ENCODE measurements at places on chromosomes 13 and 19. TPM values are rescaled to one million over a fixed set of nuclear protein-coding genes. Genes with fewer than 3 reads are reported as not detected.

The CA11 gene
- not detected for total RNA-seq

The CYP4F8 gene
- total RNA-seq, result not detected

The JAK3 gene
- total RNA-seq, result 3.9 TPM

The LAIR1 gene
- not detected for total RNA-seq

The SERTM1 gene
- not detected for total RNA-seq

The SEMA6B gene
- 1.3 TPM for total RNA-seq

The CLEC17A gene
- total RNA-seq, result not detected

The FCGBP gene
- under 0.01 TPM for total RNA-seq

The GGACT gene
- 2.0 TPM for total RNA-seq

The OR7D2 gene
- not detected for total RNA-seq

The ZNF296 gene
- total RNA-seq, result not detected

The TUBA3C gene
- total RNA-seq, result not detected

The KLC3 gene
- total RNA-seq, result 0.22 TPM

The SYNGR4 gene
- not detected for total RNA-seq

The ABCA7 gene
- total RNA-seq, result 19.0 TPM

The RAP2A gene
- total RNA-seq, result 32.4 TPM

The UGGT2 gene
- 69.4 TPM for total RNA-seq

The C1QTNF9B gene
- total RNA-seq, result not detected

The BORA gene
- 15.3 TPM for total RNA-seq

The ZNF441 gene
- total RNA-seq, result 3.7 TPM

The GNG8 gene
- not detected for total RNA-seq

The CABP5 gene
- not detected for total RNA-seq

The ZIC5 gene
- not detected for total RNA-seq

The SYNE4 gene
- total RNA-seq, result not detected

The BRME1 gene
- total RNA-seq, result 0.43 TPM

The LHFPL6 gene
- total RNA-seq, result 47.2 TPM

The IGFL3 gene
- total RNA-seq, result not detected

The ASPDH gene
- total RNA-seq, result not detected

The SIGLEC8 gene
- total RNA-seq, result not detected

The ZNF534 gene
- 0.44 TPM for total RNA-seq

The ZNF20 gene
- 3.6 TPM for total RNA-seq

The C19orf67 gene
- total RNA-seq, result not detected

The BRCA2 gene
- total RNA-seq, result 17.0 TPM

The ZNF575 gene
- total RNA-seq, result 0.14 TPM

The SIAH3 gene
- total RNA-seq, result not detected

The NCR1 gene
- not detected for total RNA-seq

The COL4A2 gene
- 781 TPM for total RNA-seq

The ZNF90 gene
- 0.88 TPM for total RNA-seq

The ZSCAN1 gene
- not detected for total RNA-seq

The VSTM1 gene
- not detected for total RNA-seq

The MAMSTR gene
- total RNA-seq, result under 0.01 TPM

The PLIN5 gene
- total RNA-seq, result under 0.01 TPM

The SLC25A41 gene
- not detected for total RNA-seq

Data from placental pericyte (primary cell).